ENCODE measurements at places on chromosomes 1 and 21.

- no peak for DNase-seq
Observed at GRCh38 chr1:101166583-101167120, 70.2 kb upstream of the S1PR1 start.

DNA sequence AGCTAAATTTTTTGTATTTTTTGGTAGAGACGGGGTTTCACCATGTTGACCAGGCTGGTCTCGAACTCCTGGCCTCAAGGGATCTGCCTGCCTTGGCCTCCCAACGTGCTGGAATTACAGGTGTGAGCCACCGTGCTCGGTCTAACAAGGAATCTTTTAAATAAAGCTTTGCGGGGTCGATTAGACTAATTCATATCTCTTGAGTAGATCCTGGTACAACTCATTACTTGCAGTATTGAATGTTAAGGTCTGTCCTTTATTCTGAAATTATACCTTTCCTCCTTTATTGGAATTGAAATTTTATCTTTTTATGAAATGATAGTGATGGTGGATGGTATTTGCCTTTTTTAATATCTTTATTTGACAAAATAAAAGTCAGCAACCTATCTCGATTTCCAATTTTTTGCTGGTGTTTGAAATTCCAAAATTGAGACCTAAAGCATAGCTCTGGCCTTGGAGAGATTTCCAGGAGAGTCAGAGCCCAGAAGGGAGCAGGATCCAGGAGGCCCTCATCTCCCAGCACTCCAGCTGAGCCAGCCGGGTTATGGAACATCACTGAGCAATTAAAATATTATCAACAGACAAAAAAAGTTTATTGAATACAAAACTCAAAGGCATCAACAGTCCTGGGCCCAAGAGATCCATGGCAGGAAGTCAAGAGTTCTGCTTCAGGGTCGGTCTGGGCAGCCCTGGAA, 4.7 kb downstream of the S100A2 start:
- no peak for DNase-seq

GRCh38 chr1:160171354-160171753, 19.0 kb upstream of the CASQ1 start:
- no peak for DNase-seq

DNA sequence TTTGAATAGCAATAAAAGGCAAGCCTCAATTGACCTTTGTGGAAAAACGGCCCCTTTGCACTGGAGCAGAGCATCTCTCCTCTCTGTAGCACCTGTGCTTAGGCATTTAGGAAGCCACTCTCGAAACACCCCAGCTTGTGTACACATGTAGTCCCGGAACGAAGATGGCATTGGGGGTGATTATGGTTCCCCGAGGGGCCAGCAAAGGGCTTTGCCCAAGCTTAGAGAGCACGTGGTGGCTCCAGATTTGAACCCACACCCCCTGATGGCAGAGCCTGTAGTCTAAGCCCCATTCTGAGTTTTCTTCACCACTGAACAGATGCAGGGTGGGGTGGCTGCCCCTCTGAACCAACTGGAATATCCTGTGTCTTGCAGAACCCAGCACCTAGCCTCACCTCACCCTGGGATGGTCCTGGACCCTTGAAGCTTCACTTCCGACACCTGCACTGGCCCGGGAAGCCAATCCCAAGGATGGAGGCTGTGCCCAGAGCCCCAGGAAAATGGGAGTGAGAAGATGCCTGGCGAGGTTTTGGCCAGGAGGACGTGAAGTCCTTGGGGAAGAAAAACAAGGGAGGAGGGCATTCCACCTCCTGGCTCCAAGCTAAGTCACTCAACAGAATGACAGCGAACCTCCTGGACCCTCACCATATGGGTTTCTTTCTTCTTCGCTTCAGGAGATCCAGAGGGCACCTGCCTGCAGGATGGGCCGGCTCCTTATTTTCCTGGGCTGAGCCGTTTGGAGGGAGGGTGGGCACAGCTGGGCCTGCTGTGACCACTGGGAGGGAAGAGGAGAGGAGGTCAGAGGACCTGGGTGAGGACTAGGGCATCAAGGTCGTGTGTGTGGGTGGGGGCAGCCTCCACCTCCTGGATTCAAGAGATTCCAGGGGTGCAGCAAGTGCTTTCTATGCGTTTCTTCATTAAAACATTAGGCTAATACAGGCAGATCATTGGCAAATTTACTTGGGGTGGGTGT, 37.7 kb downstream of the IGFN1 start:
- peak; percentile 15 for DNase-seq

GRCh38 chr21:15539376-15539775, 190.4 kb upstream of the USP25 start:
- no peak for DNase-seq

- DNase-seq = no peak
Observed at GRCh38 chr1:119689511-119689910, 22.2 kb upstream of the PHGDH start.

All from GM13977 (cell line).